PC-3 (cell line): ENCODE measurements at places on chromosomes 16 and 17. TPM values are rescaled to one million over a fixed set of nuclear protein-coding genes. Genes with fewer than 3 reads are reported as not detected.

DNA sequence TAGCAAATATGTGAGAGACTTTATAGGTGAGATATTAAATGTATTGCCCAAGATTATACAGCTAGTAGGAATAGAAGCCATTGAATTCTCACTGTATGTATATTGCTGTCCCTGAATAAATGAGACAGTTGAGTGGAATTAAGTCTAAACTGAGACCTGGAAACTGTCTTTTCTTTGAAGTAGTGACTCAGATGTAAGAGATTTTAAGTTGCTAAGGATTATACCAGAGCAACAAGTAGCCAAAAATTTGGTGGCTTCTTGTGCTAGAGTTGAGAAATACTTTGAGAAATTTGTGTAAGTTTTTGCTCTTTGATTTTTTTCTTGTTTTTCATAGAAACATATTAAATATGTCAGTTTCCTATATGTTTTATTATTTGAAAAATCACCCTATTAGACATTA is 58.7 kb downstream of the TANC2 start:
- H3K27me3 ChIP-seq = no peaks in the 10 kb centered on the region
- DNase-seq = no peak
- H3K4me1 ChIP-seq = peaks cover 8% of the 10 kb centered on the region

- DNase-seq = no peak
- H3K4me3 ChIP-seq = no peak overlapping the region
- no peaks in the 10 kb centered on the region for H3K36me3 ChIP-seq
- no peaks in the 10 kb centered on the region for H3K27me3 ChIP-seq
- H3K27ac ChIP-seq = no peak overlapping the region
Observed at GRCh38 chr16:12679660-12680272, 123.9 kb downstream of the CPPED1 start.

TOP2A gene
- total RNA-seq = 97.1 and 104 TPM in 2 replicates

DNA sequence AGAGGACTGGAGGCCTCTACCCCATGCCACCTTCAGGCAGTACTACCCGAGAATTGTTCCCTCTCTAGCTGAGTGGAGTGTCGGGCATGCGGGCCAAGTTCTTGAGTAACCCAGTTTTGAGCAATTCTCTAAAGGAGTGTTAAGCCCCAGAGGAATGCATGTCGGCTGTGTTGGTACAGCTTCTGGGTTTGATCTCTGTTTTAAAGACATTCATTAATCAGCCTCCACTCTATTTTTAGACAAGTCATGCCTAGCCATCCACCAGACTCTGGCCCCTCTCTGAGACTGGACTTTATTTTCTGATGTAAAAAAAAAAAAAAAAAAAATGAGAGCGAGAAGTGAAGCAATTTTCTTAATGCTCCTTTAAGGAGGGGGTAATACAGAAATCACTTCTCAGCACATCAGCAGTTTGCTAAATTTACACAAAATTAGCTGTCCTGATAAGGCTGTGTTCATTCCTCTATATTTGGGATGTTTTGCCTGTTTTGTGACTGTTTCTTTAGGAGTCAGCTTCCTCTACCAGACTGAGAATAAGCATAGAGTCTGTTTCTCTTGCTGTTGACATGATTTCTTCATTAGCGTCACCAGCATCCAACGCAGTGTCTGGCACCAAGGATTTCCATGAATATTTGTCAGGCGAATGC is 88.7 kb downstream of the AXIN2 start:
- H3K36me3 ChIP-seq = no peaks in the 10 kb centered on the region
- H3K27me3 ChIP-seq = peaks cover 55% of the 10 kb centered on the region
- no peaks in the 10 kb centered on the region for H3K4me1 ChIP-seq
- H3K4me3 ChIP-seq = no peak overlapping the region
- DNase-seq = no peak
- H3K27ac ChIP-seq = no peak overlapping the region

GLP2R gene
- total RNA-seq = 0.06 and 0.22 TPM in 2 replicates

DNA sequence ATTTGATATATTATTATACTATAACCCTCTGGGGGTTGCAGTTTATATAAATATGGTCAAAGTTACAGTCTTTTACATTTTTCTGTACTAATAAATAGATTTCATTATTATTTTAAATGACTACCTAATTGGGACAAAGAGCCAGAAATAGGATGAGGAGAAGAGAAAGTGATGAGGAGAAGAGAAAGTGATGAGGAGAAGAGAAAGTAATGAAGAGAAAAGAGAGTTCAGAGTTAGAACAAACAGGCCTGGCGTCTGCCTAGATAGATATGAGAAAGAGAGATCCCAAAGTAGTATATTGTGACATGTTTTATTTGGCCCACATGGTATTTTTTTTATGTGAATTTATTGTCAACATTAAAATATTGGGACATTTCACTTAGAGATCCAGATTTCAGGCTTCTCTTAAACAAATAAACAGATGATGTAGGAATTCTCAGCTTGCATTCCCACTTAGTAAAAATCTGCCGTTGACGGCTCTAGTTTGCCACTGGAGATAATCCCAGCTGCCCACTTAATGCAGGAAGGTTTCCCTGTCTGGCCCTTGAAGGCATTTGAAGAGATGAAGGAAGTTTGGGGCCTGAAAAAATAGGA is 210.7 kb downstream of the STX8 start:
- H3K27me3 ChIP-seq = no peaks in the 10 kb centered on the region
- peaks cover 4% of the 10 kb centered on the region; the same call in 1 of the 2 replicates for H3K4me1 ChIP-seq
- H3K36me3 ChIP-seq = no peaks in the 10 kb centered on the region
- DNase-seq = no peak
- H3K4me3 ChIP-seq = no peak overlapping the region

DNA sequence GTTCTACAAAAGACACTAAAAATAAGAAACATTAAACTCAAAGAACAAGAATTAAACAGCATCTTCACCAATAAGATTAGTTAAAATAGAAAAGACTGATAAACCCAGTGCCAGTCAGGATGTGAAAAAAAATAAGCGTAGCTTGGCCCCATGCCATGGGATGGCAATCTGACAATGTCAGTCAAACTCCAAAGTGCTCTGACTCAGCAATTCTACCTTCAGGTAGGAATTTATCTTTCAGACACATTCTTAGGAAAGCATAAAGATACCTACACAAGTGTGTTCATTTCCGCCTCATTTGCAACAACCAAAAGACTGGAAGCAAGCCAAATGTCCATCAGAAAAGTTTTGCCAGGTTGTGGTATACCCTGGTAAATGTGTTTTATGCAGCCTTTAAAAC is 9.1 kb upstream of the MPO start:
- DNase-seq = peak; percentile 75
- no peak overlapping the region for H3K27ac ChIP-seq
- H3K4me3 ChIP-seq = no peak overlapping the region
- H3K4me1 ChIP-seq = peaks cover 7% of the 10 kb centered on the region
- no peaks in the 10 kb centered on the region for H3K36me3 ChIP-seq
- H3K27me3 ChIP-seq = peaks cover 46% of the 10 kb centered on the region

GRCh38 chr17:62008294-62008693 is 56.8 kb downstream of the MED13 start:
- no peak overlapping the region for H3K27ac ChIP-seq
- no peaks in the 10 kb centered on the region for H3K4me1 ChIP-seq
- H3K36me3 ChIP-seq = peaks cover 38% of the 10 kb centered on the region
- no peak for DNase-seq

SOST gene
- not detected in 2 replicates for total RNA-seq

GRCh38 chr17:76264425-76264754 is 758 bp upstream of the UBALD2 start:
- H3K27ac ChIP-seq = peak overlapping the region; percentile 74
- peaks cover 7% of the 10 kb centered on the region; the same call in 1 of the 2 replicates for H3K36me3 ChIP-seq
- H3K4me1 ChIP-seq = peaks cover 51% of the 10 kb centered on the region
- DNase-seq = no peak
- no peaks in the 10 kb centered on the region for H3K27me3 ChIP-seq
- peak overlapping the region; percentile 62 for H3K4me3 ChIP-seq

THOC6 gene
- total RNA-seq = 40.3 and 47.3 TPM in 2 replicates

- H3K4me3 ChIP-seq = no peak overlapping the region
- no peaks in the 10 kb centered on the region for H3K4me1 ChIP-seq
- no peaks in the 10 kb centered on the region for H3K36me3 ChIP-seq
- peaks cover 91% of the 10 kb centered on the region for H3K27me3 ChIP-seq
- no peak overlapping the region for H3K27ac ChIP-seq
Observed at GRCh38 chr17:73742948-73743381, 98.7 kb upstream of the SDK2 start.

DNA sequence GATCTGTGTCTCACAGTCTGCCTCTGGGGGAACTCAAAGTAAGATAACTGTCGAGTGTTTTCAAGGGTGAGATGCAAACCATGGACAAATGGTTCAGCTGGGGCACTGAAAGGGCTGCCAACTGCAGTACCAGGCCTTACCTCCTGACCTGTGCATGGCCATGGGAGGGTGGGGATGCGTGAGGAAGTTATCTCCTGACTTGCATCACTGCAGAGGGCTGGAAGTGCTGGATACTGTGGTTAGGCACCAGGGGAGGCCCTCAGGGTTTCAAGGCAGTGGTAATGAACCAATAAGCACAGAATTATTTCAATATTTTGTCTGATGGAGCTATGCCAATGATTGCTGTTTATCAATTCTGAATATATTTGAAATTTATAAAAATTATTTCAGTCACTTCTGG is 159.2 kb downstream of the CYLD start:
- DNase-seq = no peak
- H3K27me3 ChIP-seq = no peaks in the 10 kb centered on the region
- no peak overlapping the region for H3K27ac ChIP-seq
- H3K36me3 ChIP-seq = no peaks in the 10 kb centered on the region
- no peaks in the 10 kb centered on the region for H3K4me1 ChIP-seq

KRTAP2-3 gene
- total RNA-seq = 10.8 and 12.4 TPM in 2 replicates

DNA sequence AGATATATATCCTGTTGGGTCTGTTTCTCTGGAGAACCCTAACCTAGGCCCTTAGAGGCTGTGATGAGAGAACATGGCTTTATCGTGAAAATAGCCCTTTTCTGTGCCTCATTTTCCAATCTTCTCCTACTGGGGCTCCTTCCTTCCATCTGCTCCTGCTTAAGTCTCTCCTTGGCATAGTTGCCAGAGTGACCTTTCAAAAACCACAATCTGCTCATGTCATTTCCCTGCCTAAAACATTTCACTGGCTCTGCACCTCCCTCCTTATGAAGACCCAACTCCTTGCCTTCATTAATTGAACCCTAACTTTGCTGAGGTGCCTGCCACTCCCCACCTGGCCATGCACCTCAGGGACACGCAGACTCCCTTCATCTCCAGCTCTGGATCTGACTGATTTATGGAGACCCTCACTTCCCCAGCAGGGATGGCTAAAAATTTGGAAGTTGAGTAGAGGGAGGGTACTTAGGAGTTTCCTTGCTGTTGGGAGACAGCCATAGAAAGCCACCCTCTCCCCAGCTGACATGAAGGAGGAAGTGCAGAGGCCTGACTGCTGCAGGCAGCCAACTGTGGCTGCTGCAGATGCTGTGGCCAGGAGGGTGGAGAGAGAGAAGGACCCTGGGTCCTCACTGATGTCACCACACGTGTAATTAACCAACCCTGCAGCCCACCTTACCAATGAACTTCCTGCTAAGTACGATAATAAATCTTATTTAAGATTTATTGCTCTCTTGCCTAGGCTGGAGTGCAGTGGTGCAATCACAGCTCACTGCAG is 6.3 kb upstream of the GGA2 start:
- no peak overlapping the region for H3K27ac ChIP-seq
- no peak overlapping the region for H3K4me3 ChIP-seq

AOC3 gene
- 0.26 and 0.35 TPM in 2 replicates for total RNA-seq

DNA sequence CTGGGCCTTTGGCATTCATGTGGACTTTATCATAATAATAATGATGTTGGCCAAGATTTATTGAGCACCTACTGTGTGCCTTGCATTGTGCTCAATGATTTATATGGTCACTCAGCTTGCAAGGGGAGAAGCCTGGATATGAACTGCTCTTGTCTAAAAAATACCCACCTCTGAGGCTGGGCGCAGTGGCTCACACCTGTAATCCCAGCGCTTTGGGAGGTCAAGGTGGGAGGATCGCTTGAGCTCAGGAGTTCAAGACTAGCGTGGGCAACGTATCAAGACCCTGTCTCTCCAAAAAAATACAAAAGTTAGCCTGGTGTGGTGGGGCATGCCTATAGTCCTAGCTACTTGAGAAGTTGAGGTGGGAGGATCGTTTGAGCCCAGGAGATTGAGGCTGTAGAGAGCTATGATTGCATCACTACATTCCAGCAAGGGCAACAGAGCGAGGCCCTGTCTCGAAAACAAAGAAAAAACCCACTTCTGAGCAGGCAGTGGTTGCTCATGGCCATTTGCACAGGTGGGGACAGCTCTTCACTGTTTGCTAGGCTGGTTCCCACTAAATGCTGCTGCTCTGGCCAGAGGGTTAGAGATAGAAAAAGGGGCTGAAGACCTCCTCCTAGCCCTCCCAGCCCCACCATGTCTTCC is 4.3 kb upstream of the ADGRG1 start:
- peak overlapping the region; percentile 99 for H3K27ac ChIP-seq
- no peak overlapping the region for H3K4me3 ChIP-seq
- no peaks in the 10 kb centered on the region for H3K27me3 ChIP-seq
- DNase-seq = no peak
- H3K4me1 ChIP-seq = peaks cover 81% of the 10 kb centered on the region
- H3K36me3 ChIP-seq = no peaks in the 10 kb centered on the region

DNA sequence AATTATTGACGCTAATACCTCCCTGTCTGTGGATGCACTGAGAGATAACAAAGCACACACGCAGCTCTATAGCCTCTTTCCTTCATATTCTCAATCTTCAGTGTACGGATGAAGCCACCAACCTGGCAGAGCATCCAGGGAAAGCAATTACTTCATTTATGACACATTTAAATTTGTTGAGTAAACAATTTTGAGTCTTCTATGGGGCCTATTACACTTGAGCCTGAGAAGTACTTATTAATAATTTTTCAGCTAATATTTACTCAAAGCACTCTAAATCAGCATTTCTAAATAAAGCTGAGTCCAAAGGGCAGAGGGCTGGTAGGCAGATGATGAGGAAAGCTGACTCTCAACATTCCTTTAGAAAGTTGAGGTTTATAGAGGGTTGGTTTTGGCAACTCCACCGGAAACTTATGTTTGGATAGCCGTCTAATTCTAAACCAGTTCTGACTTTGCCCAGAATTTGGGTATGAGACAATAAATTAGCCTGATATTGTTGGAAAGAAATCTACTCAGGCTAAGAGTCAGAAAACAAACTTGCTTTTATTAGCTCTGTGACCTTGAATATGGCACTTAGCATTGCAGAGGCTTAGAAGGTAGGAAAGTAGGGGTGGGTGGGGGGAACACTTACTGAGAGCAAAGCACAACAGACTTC is 643.5 kb downstream of the CDH11 start:
- H3K4me1 ChIP-seq = peaks cover 20% of the 10 kb centered on the region
- H3K4me3 ChIP-seq = no peak overlapping the region
- peak overlapping the region; percentile 69 for H3K27ac ChIP-seq
- H3K27me3 ChIP-seq = 0 out of 2 replicates have a peak, but pooled peaks cover 2% of the 10 kb centered on the region
- peak; percentile 89 for DNase-seq

ST6GALNAC2 gene
- 1.0 and 6.4 TPM in 2 replicates for total RNA-seq

GRCh38 chr17:42399948-42400843 is 12.0 kb upstream of the STAT3 start:
- no peaks in the 10 kb centered on the region for H3K4me1 ChIP-seq
- H3K36me3 ChIP-seq = no peaks in the 10 kb centered on the region
- DNase-seq = no peak
- H3K4me3 ChIP-seq = no peak overlapping the region
- H3K27ac ChIP-seq = no peak overlapping the region

- DNase-seq = no peak
- H3K4me3 ChIP-seq = no peak overlapping the region
- no peak overlapping the region for H3K27ac ChIP-seq
- H3K4me1 ChIP-seq = peaks cover 16% of the 10 kb centered on the region
- peaks cover 10% of the 10 kb centered on the region for H3K36me3 ChIP-seq
Observed at GRCh38 chr17:14202388-14203166, 34.1 kb downstream of the CDRT15 start.

WNT9B gene
- total RNA-seq = not detected in 2 replicates

TBC1D3E gene
- not detected in 2 replicates for total RNA-seq
